Osteoblast (primary cell): ENCODE measurements at places on chromosomes 7 and 10.
A peak's percentile ranks its signal among the peaks of the same experiment; 100 is the strongest.

- DNase-seq, result peak; percentile 71
These were observed 2.2 kb downstream of the GLUD1 start for GRCh38 chr10:87092376-87092860.

DNA sequence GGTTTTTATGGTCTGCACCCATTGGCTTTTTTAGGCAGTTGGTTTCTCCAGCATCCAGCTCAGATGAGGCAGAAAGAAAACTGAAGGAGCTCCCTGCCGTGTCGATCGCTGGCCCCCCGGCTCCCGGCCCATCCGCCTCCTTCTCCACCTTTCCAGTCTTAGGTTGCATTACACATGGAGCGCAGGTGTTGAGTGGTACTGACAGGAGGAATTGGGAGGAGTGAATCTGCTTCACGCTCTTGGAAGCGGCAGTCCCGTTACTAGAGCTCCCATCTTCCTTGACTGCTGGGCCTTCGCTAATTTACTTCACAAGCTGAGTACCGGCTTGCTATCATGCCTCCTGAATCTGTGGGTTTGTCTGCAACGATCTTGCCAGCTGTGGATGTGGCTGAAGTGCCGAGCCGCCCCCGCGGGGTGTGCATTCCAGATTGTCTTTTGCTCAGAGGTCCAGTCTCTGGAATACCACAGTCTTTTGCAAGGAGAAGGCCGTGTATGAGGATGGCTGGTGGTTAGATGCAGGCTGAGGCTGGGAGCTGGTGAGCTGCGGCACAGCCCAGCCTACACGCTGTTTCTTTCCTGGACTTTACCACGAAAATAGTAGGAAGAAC lies 17.1 kb downstream of the IQCE start:
- peak; percentile 89 for DNase-seq

GRCh38 chr7:31958226-31958625 lies 112.0 kb downstream of the PDE1C start:
- no peak for DNase-seq

GRCh38 chr10:43192884-43193283 lies 54.6 kb downstream of the CSGALNACT2 start:
- DNase-seq, result peak; percentile 75

GRCh38 chr10:71423901-71424300 lies 27.2 kb downstream of the CDH23 start:
- DNase-seq, result peak; percentile 10

- peak; percentile 6 for DNase-seq
These were observed 86.7 kb upstream of the HDAC9 start for GRCh38 chr7:18408868-18409267.

DNA sequence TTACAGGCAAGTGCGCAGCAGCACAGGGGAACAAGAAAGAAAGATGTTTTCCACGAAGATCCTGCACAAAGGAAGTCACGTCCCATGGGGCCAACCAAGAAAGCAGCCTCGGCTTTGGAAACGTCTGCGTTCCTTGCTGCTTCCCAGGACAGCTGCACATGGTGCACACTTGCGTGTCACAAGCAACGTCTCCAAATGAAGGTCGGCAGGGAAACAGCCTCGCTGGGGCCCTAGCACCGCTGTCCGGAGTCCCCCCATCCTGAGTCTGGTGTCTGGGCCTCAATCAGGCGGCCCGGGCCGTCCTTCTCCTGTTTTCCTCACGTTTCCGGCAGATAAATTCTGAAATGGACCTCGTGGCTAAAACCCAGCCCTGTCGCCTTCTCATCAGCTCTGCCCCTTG lies 206.2 kb downstream of the DIP2C start:
- no peak for DNase-seq

GRCh38 chr7:87345962-87346371 lies 503 bp downstream of the CROT start:
- no peak for DNase-seq

GRCh38 chr7:44955733-44956132 lies 23.1 kb downstream of the MYO1G start:
- no peak for DNase-seq

DNA sequence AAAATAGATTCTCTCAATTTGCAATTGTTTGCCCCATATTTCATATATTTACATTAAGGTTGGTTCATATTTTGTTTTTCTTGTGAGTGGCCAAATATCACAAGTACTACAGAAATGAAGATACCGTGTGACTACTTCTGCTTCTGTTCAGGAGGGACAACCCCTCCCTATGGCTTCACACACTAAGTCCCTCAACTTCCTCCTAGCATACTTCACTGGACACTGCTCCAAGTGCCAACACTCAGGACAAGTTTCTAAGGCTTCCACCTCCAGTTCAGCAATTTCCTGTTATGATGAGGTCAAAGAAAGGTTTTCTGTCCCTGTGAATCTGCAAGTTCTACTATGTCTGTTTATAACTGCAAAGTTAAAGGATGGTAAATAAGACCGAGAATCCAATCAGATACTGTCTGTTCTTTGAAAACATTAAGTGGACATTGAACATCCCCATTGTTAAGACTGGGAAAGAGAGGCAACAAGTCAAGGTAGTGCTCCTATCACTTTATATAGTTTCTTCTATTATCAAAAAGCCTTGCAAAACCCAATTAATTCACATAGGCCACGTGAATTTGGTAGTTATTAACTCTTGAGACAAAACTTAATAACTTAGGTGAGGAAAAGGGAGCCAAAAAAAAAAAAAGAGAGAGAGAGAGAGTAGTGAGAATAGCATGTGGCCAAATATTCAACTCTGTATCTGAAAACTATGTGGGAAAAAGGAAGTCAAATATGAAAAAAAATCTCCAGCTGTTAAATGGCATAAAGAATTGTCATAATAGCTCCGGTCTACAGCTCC lies 81.3 kb upstream of the DKK1 start:
- DNase-seq, result no peak

GRCh38 chr7:115352375-115352774 lies 430.5 kb downstream of the MDFIC start:
- DNase-seq, result peak; percentile 22

DNA sequence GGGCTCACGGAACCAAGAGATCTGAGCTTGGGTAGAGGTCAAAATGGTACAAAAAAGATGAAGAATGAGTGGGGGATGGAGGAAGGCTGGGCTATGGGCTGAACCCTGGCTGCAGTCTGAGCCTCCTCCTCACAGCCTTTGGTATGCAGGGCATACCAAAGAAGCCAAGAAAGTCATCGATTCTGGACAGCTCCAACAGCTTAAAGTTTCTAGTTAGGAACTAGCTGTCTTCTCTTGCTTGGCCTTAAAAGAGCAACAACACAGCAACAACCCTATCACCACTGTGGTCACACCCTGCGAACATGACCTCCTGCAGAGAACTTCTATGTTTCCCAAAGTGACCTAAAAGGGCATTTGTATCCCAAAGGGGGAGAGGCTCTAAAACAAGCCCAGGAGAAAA lies 126.1 kb upstream of the EFCAB10 start:
- DNase-seq, result no peak

DNA sequence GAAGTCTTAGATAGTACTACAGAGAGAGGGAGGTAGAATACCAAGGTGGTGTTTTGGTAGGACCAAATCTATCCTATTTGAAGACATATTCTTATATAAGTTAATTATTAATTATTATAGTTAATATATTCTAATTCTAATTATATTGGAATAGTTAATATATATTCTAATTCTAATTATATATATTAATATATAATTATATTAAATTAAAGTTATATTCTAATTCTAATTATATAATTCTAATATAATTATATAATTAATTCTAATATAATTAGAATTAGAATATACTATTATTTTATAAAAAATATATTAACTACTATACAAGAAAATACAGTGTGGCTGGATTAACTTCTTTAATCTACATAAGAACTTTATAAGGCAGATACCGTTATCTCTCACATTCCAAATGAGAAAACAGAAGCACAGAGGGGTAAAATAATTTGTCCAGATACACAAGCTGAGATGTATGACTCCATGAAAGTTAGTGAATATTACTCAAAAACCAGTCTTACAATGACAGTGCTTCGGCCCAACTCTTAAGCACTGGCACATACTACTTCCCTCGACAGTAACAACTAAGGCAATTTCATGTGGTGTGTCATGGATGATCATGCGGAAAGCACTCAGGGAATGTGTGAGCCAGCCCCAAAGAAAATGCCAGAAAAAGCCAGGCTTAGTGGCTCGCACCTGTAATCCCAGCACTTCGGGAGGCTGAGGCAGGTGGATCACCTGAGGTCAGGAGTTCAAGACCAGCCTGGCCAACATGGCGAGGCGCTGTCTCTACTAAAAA lies 42.6 kb downstream of the TYW1B start:
- peak; percentile 64 for DNase-seq

DNA sequence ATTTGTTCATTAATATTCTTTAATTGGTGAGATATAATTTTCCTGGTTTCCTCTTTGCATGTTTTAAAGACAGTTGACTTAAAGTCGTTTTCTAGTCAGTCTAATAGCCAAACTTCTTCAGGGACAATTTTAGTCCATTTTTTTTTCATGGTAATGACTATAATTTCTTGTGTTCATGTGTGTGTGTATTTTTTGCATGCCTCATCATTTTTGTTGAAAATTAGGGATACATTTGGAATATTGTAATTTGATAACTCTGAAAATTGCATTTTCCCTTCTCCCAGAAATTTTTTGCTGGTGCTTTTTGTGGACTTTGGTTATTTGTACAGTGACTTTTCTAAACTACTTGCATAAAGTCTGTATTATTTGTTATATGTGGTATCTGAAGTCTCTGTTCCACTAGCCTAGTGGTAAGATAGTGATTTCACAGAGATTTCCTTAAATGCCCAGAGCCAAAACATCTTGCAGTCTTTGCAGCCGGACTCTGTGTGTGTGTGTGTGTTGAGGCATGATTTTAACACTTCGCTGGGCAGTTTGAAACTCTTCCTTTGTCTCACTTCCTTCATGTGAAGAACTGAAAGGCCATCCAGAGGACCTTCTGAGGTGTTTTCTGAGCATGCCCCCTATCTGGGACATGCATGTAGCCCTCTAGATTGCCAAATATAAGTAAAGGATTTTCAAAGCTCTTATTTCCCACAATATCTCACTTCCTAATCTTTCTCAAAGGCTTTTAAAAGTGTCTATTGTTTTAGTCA lies 40.9 kb upstream of the ZNF365 start:
- no peak for DNase-seq

- DNase-seq, result peak; percentile 37
These were observed 936.6 kb downstream of the NRG3 start for GRCh38 chr10:82811621-82812020.

DNA sequence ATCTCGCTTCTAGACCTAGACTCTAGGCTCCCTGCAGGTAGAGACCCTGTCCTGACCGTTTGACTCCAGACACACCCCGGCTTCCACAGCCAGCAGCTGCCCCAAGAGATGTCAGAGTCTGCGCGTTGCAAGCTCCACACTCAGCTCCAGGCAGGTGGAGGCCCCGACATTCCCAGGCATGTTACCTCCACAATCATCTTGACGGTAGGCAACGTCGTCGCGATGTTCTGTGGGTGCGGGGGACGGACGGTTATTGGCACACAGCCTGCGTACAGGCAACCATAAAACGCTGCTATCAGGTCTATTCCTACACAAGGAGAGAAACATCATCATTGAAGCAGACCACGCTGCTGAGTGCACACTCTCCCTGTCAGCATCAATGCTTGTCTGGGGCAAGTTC lies 213.2 kb downstream of the ZMYND11 start:
- DNase-seq, result peak; percentile 23

DNA sequence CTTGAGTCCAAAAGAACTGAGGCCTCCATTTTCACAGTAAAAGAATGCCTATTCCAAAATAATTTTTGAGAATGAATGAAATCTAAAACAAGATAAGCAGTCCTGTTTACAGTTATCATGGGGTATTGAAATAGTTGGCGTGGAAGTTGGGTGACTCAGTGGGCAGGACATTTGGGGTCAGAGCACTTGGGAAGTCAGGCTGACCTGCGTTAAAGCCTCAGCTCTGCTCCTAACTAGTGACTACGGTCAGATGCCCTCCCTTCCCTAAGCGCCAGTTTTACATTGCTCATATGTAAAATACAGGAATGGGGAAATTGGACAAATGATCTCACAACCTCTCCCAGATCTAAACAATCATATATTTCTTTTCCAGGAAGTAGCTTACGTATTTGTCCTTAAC lies 2.3 kb upstream of the PAPSS2 start:
- DNase-seq, result peak; percentile 93

DNA sequence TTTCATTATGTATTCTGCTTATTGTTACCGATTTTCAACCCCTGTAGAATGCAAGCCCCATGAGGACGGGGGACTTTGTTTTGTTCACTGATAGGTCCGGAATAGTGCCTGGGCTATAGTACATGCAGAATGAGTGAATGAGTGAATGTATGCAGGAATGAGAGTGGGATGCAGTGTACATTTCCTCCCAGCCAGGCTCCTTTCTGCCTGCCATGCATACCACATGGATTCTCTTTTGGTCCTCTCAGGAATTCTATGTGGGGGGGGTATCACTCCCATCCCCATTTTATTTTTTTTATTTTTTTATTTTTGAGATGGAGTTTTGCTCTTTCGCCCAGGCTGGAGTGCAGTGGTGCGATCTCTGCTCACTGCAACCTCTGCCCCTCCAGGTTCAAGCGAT lies 16.7 kb downstream of the TRIM56 start:
- DNase-seq, result no peak

DNA sequence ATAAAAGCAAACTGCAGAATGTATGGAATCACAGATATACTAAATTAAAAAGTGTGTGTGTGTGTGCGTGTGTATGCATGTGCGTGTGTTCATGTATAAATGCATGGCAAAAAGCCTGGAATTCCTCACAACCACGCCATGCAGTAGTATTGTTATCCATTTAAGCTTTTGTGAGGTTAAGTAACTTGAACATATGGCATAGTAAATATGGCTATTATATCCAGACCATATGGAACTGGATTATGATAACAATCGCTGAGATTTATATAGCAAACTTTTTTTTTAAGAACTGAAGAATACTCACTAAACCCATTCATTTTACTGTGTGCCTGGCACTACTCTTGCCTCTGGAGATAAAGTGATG lies 22.3 kb upstream of the NANOS1 start:
- no peak for DNase-seq

- DNase-seq, result no peak
These were observed 96.9 kb downstream of the KIAA1217 start for GRCh38 chr10:24305551-24306506.

DNA sequence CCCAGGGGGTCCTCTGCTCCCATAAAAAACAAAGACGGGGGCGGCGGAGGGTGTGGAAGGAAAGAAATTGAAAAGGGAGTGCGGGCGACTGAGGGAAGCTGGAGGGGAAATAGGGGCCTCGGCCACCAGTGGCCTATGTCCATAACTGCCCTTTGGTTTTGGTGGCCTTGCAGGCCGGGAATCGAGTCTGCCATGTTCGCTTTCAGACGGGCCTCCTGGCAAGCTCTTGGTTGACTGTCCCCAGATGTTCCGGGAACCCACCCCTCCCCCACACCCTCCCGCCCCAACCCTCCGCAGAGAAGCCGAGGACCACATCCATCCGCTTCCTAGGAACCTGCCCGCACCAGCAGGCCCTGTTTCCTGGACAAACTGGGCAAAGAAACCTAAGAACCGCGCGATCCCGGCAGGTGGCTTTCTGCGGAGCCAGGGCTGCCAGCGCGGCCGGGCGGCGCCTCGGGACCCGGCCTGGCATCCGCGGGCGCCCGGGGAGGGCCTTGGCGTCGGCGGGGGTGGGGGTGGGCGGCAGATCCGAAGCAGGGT lies 20.0 kb upstream of the GATA3 start:
- DNase-seq, result peak; percentile 59
